ENCODE measurements at places on chromosomes 2 and 18. TPM values are rescaled to one million over a fixed set of nuclear protein-coding genes. Genes with fewer than 3 reads are reported as not detected.

DNA sequence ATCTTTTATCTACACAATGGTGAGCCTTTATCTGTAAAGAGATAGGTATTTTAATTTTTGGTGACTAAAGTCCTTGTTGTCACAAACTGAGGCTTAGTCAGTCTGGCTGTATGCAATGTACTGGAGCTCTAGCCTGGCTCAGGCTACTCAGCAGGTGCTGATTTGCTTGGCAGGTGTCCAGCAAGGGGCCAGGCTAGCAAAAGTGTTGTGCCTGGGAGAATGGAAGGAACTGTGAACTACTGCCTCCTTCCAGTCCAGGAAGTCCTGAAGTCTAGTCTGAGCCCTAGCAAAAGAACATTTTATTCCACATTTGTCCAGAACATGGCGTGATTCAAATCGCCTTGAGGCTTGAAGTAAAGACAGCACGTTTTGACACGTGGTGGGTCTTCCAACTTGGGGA, 260.5 kb downstream of the CCDC85A start:
- H3K27me3 ChIP-seq: no peaks in the 10 kb centered on the region
- H3K4me1 ChIP-seq: no peaks in the 10 kb centered on the region
- no peaks in the 10 kb centered on the region for H3K36me3 ChIP-seq
- no peak for DNase-seq
- H3K27ac ChIP-seq: no peak overlapping the region
- no peak overlapping the region for H3K4me3 ChIP-seq

OSR1 gene
- not detected for total RNA-seq

DNA sequence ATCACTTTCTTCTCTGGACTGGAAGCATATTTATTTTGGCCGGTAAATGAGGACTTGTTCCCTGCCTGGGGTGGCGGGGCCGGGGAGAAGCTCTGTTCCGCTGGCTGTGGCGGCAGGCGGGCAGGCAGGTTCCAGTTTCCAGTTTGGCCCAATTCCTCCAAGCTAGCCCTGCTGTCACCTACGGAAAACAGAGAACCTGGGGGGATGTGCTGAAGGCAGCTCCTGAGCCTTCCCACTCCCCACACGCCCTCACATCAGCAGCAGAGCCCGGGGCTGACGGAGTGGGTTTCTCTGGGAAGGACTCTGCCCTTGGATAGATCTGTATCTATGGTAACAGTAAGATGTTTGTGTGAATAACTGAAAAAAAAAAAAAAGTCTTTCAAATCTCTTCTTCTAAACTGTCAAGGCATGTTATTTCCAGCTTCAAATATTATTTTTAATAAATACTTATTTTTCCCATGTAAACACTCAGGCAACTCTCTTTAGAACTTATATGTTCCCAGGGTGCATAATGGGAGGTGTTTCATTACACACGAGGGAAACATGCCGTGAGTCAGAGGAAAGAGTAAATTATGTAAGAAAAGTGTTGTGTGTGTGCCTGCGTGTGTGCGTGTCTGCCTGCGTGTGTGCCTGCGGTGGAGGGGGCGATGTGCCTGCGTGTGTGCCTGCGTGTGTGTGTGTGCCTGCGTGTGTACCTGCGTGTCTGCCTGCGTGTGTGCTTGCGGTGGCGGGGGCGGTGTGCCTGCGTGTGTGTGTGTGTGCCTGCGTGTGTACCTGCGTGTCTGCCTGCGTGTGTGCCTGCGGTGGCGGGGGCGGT, 116.1 kb upstream of the ZNF516 start:
- DNase-seq: no peak
- no peak overlapping the region for H3K4me3 ChIP-seq
- no peak overlapping the region for H3K27ac ChIP-seq
- no peaks in the 10 kb centered on the region for H3K27me3 ChIP-seq
- no peaks in the 10 kb centered on the region for H3K4me1 ChIP-seq

GRCh38 chr2:127342101-127342500, 45.7 kb downstream of the MAP3K2 start:
- H3K27ac ChIP-seq: no peak overlapping the region
- no peaks in the 10 kb centered on the region for H3K36me3 ChIP-seq
- no peak overlapping the region for H3K4me3 ChIP-seq

DNA sequence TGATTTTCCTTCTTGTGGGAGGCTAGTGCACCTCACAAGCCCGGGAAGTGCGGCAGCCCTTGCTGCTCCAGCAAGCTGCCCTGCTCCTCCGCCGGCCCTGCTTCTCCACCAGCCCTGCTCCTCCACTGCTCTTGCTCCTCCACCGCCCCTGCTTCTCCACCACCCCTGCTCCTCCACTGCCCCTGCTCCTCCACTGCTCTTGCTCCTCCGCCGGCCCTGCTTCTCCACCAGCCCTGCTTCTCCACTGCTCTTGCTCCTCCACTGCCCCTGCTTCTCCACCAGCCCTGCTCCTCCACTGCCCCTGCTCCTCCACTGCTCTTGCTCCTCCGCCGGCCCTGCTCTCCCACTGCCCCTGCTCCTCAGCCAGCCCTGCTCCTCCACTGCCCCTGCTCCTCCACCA, 95.6 kb downstream of the NDUFA10 start:
- H3K36me3 ChIP-seq: no peaks in the 10 kb centered on the region
- no peaks in the 10 kb centered on the region for H3K27me3 ChIP-seq
- no peak overlapping the region for H3K4me3 ChIP-seq
- DNase-seq: no peak

GRCh38 chr2:72028996-72029395, 118.7 kb downstream of the CYP26B1 start:
- H3K4me1 ChIP-seq: no peaks in the 10 kb centered on the region
- H3K27ac ChIP-seq: no peak overlapping the region
- no peaks in the 10 kb centered on the region for H3K36me3 ChIP-seq
- H3K27me3 ChIP-seq: no peaks in the 10 kb centered on the region
- no peak for DNase-seq
- H3K4me3 ChIP-seq: no peak overlapping the region

DNA sequence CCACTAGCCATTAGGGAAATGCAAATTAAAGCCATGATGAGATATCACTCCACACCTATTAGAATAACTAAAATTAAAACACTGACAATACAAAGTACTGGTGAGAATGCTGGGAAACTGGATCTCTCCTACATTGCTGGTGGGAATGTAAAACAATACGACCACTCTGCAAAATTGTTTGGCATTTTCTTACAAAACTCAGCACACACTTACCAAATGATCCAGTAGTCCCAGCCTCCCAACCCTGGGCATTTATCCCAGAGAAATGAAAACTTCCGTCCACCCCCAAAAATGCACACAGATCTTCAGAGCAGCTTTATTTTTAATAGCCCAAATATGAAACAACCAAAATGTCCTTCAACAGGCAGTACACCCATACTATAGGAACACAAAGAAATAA, 8.9 kb upstream of the TMSB10 start:
- H3K4me3 ChIP-seq: no peak overlapping the region
- H3K4me1 ChIP-seq: peaks cover 37% of the 10 kb centered on the region
- no peak overlapping the region for H3K27ac ChIP-seq
- H3K36me3 ChIP-seq: no peaks in the 10 kb centered on the region
- H3K27me3 ChIP-seq: no peaks in the 10 kb centered on the region
- no peak for DNase-seq

- H3K4me1 ChIP-seq: no peaks in the 10 kb centered on the region
- H3K27ac ChIP-seq: no peak overlapping the region
- H3K36me3 ChIP-seq: no peaks in the 10 kb centered on the region
These were observed 281.3 kb downstream of the AGPS start for GRCh38 chr2:177673602-177674595.

KLHL41 gene
- not detected for total RNA-seq

GRCh38 chr2:47269316-47270232, 114.5 kb upstream of the STPG4 start:
- no peak overlapping the region for H3K4me3 ChIP-seq
- no peaks in the 10 kb centered on the region for H3K27me3 ChIP-seq
- H3K4me1 ChIP-seq: no peaks in the 10 kb centered on the region
- H3K36me3 ChIP-seq: no peaks in the 10 kb centered on the region

DNA sequence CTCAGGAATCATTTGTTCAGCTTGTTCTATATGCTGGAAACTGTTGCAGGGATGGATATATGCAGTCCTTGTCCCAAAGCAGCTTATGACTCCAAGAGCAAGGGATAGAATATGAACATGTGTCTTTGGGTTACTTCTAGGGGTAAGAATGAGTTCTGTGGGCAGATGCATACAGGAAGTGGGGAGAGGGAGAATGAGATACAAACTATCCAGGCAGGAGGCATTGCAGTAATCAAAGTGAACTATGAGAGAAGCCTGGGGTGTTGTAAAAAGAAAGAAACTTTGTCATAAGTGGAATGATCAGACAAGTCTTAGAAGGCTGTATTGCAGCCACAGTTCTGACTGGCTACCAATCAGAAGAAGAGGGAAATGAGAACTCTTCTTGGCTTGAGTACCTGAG, 44.8 kb upstream of the RAB6D start:
- no peaks in the 10 kb centered on the region for H3K36me3 ChIP-seq
- no peak overlapping the region for H3K4me3 ChIP-seq
- H3K27ac ChIP-seq: no peak overlapping the region
- no peaks in the 10 kb centered on the region for H3K27me3 ChIP-seq

Data from naive thymus-derived CD4-positive, alpha-beta T cell (primary cell).